ENCODE measurements at places on chromosomes 1 and 21.

DNA sequence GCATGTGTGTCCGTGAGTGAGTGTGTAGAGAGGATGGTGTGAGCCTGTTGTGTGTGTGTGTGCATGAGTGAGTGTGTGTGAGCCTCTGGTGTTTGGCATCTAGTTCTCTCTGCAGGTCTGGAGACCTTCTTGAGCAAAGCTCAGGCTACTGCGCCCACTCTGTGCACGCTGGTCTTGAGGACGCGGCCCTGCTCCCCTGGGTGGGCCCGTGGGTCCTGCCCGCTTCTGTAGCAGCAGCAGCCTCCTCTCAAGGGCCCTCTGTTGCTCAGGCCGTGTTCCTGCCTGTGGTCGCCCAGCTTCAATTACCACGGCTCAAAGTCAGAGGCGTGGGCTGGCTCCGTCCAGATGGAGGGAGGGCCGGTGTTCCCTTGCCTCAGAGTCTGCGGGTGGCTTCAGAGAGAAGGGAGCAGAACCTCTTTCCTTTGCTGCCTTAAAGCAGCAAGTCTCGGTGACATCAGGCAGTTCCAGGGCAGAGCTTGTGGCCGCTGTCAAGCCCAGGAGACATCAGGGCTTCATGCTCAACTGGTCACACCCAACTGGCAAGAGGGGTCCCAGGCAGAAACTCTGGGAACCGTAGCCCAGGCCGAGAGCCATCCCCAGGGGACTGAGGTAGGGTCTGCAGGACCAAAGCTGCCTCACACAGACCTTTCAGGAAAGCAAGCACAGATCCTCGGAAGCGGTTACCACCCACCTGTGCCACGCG is 270.6 kb upstream of the VAMP3 start:
- DNase-seq: no peak

DNA sequence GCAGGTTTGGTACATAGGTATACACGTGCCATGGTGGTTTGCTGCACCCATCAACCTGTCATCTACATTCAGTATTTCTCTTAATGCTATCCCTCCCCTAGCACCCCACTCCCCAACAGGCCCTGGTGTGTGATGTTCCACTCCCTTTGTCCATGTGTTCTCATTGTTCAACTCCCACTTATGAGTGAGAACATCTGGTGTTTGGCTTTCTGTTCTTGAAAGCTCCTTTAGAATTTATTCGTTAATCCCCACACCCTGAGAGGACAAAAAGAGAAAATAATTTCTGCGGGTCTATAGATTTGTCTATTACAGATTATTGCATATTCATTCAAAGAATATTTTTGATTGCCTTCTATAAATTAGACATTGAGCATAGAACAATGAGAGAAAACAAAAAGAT is 455.5 kb downstream of the PLPP3 start:
- no peak for DNase-seq

- no peak for DNase-seq
Measured at GRCh38 chr21:41832596-41833496, 46.3 kb downstream of the PRDM15 start.

- DNase-seq: peak; percentile 86
Measured at GRCh38 chr1:150149271-150150132, at the start of gene PLEKHO1. PLEKHO1 (plus strand) TSS chr1:150149916; CDS start chr1:150150258, 342 bp downstream.

GRCh38 chr1:11174261-11174942 is 14.8 kb upstream of the ANGPTL7 start:
- DNase-seq: no peak

- no peak for DNase-seq
Measured at GRCh38 chr1:61174060-61174795, 91.9 kb downstream of the NFIA start.

DNA sequence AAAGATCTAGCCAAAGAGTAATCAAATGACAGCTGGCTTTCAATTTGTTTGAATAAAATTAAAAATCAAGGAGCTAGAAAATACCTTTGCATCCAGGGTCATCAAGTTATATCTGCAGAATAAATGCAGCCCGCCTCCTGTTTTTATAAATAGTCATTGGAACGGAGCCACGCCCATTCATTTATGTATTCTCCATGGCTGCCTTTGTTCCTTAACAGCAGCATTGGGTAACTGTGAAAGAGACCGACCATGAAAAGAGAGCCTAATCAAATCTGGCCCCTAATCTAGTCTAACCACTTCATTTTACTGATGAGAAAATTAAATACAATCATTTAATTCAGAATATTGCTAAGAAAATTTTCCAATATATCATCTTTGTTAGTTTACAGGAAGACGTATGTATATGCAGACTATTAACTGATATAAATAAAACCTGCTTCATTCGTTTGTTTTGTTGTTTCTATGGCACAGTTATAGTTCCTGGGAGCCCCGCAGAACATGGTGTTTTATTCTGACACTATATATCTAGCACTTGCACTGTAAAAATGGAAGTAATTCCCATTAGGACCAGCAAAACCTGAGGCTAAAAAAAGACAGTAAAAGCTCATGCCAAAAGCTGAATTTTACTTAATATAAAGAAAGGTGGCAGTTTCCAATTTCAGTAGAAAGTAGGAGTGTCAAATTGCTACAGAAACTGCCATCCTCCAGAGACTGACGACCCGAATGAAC is 111.8 kb upstream of the PALMD start:
- no peak for DNase-seq

GRCh38 chr1:218330043-218330623 is 15.0 kb upstream of the TGFB2 start:
- DNase-seq: no peak

- DNase-seq: no peak
Measured at GRCh38 chr1:60411591-60411990, 338.0 kb upstream of the C1orf87 start.

- no peak for DNase-seq
Measured at GRCh38 chr1:50027794-50028193, 4.0 kb upstream of the AGBL4 start.

DNA sequence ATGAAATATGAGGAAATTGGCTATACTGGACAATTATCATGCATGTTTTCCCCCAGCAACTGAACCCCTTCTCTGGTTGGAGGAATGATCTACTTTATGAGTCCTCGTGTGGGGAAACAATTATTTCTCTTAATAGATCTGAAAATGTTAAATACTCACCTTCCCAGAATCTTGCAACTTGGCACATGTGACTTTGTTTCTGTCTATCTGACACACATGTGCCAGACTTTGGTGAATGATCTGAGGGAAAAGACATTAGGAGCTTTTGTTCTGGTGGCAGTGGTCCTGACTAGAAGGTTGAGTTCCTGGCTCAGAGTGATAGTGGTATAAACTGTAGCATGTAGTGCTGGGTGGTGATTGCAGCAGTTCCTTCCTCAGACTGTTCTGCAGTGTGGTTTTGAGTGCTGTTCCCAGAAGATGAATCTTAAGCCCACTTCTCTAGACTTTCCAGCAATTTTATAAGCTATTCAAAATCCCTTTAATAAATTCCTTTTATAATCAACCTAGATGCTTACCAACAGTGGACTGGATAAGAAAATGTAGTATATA is 59.3 kb upstream of the B3GALNT2 start:
- no peak for DNase-seq

- DNase-seq: no peak
Measured at GRCh38 chr21:37627074-37627473, 260.5 kb downstream of the DYRK1A start.

DNA sequence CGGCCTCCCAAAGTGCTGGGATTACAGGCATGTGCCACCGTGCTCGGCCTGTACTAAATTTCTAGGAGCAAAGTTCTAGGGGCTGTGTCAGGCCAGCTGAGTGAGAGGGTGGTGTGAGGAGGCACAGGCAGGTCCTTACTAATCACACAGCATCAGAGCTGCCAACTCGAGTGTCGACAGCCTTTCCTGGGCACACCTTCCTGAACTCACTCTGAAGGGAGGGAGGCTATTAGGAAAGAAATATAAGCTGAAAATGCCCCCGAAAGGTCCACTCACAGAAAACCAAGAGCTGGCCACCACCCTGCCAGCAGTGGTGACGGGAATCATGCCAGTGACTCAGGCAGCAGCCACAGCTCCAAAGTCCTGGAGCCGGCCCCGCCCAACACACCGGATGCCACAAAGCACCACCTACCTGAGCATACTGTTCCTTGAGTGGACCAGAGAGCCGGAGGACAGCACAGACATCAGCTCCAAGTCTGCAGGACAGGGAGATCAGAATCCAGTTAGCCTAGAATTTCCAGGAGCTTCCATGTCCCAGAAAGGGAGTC is 4.5 kb downstream of the PMVK start:
- DNase-seq: no peak

GRCh38 chr21:38323721-38324531 is 67.1 kb downstream of the KCNJ15 start:
- DNase-seq: no peak

GRCh38 chr1:84587099-84587498 is 12.9 kb upstream of the CTBS start:
- no peak for DNase-seq

DNA sequence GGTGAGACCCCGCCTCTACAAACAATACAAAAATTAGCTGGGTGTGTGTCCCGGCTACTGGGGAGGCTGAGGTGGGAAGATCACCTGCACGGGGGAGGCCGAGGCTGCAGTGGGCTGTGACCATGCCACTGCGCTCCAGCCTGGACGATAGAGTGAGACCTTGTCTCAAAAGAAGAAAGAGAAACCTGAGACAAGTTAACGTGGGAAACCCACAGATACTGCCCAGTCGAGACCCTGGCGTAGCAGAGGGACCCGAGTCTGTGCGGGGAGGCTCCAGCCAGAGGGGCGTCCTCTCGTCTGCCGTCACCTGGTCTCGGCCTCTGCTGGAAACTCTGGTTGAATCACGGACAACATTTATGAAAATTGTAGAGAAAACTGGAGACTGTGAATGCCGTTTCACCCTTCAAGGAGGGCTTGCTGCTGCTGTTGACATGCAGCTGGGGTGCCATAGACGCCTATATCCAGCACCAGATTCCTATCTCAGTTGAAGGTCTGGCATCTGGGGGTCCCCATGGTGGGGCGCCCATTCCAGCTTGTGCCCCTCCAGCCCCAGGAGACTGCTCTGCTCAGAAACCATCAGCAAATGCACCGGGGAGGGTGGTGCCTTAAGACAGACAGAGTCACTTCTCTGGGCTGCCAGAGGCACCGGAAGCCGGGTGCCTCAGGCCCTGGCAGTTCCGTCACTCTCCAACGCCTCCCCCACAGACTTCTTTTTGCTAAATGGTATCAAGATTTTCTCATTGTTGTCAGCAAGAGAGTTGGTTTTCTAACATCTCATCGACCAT is 13.6 kb upstream of the CDK11B start:
- no peak for DNase-seq

- DNase-seq: no peak
Measured at GRCh38 chr1:23419180-23419579, 5.4 kb downstream of the TCEA3 start.

- no peak for DNase-seq
Measured at GRCh38 chr1:61056573-61057439, 25.6 kb upstream of the NFIA start.

DNA sequence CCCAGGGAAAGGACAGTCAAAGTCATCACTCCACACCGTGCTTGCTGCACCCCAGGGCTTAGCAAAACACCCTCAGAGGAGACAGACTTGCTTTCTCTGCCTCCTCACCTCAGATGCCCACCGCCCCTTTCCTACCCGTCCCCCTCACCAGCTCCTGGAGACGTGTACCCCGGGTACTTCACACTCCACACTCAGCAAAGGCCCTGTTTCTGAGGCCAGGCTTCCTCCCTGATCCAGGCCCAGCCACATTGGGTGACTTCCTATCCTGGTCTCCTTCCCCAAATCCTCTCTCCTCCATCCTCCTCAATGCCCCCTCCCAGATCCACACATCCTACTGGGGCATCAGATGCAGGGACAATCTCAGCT is 116.7 kb downstream of the DMRTB1 start:
- DNase-seq: no peak

- DNase-seq: no peak
Measured at GRCh38 chr1:165647970-165648369, 16.9 kb downstream of the MGST3 start.

DNA sequence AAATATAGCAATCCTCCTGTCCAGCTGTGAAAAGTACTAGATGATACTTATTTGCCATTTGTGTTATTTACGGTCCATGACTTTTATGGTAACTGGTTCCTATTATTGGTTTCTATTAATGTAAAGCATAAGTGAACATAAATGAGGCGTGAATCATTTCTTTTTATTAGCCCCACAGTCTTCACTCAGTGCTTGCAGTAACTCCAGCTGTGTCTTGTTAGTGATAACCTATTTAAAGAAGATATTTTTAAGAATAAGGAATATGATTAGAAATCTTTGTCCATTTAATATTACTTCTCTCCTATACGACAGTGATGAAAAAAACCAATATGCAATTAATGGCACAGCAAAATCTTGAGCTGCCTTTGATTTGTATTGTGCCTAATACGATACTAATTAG is 149.9 kb downstream of the SPATA17 start:
- no peak for DNase-seq

- no peak for DNase-seq
Measured at GRCh38 chr1:182303778-182304177, 87.8 kb downstream of the GLUL start.

DNA sequence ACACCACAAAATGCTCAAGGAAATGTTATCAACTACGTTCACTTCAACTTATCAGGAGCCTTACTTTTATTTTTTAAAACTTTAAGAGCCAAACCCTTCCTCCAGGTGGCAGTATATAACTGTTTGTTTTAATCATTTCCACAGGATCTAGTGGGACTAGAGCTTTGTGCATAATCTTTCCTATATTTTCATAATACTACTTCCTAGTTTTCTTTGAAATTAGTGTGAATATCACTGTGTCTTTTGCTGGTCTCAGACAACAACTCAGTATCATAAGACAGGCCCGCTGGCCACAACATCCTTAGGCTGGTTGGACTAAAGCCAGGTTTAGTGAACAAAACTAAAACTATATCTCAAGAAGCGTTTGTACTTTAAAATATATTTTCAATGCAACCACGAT is 145.5 kb downstream of the TIAM1 start:
- DNase-seq: no peak

- no peak for DNase-seq
Measured at GRCh38 chr1:225603538-225604354, 49.2 kb downstream of the ENAH start.

DNA sequence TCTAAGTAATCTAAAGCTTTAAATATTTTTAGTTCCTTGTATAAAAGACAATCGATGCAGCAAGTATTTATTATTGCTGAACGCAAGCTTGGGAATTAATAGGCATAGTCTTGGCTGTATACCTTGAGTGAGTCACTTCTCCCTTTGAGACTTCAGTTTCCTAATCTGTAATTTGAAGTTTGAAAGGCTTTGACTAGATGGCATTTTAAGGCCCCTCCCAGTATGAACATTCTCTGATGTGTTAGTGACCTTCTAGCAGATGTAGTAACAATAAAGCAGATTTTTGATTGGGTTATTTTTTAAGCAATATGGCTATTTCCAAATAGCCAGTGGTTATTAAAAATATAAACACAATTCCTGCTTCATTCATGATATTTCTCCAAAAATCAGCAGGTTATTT is 58.2 kb downstream of the DUSP10 start:
- DNase-seq: no peak

Measured in activated gamma-delta T cell treated with Interleukin-2 at 50 U/mL for 16 hours (primary cell).